ENCODE measurements at places on chromosomes 2 and 18.

- DNase-seq: no peak
Measured at GRCh38 chr2:12811916-12812315, 95.2 kb downstream of the TRIB2 start.

- DNase-seq: peak; percentile 92
Measured at GRCh38 chr2:239328351-239329191, 72.2 kb downstream of the HDAC4 start.

- DNase-seq: no peak
Measured at GRCh38 chr2:53448591-53448990, 319.0 kb upstream of the CHAC2 start.

DNA sequence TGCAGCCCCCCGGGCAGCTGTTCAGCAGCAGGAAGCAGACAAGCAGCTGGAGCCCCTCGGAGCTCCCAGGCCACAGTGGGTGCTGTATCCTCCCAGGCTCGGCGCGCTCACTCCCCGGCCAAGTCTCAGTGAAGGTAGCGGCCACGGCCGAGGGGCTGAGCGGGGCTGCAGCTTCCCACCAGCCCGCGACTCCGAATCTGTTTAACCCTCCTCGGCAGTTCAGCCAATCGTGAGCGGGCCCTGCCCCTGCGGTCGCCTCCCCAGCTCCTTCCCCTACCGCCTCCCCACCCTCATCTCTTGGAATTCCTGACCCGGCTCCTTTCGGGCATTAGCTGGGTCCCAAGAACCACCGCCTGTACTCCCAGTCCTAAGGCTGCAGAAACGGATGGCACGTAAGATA lies at the start of gene RESP18:
Gene RESP18, minus strand, starts transcription at position 203 of the 400 bp plus-strand sequence.
- no peak for DNase-seq

DNA sequence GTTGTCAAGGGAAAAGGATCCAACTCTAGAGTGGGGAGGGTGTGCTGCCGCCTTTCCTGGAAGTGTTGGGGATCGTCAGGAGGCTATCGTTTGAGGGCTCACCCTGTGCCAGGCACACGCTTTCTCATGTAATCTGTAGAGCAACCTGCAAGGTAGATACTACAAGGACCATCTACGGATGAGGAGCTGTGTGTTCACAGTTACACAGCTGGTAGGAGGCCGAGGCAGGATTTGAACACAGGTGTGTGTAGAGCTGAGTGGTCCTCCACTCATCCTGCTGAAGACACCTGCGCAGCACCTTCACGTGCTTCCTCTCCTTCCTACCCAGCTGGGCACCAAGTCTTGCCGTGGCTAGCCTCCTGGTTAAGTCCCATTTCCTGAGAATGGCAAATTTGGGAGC lies 68.3 kb downstream of the MARCO start:
- DNase-seq: no peak

GRCh38 chr2:35827086-35827485 lies 528.5 kb upstream of the CRIM1 start:
- no peak for DNase-seq

- DNase-seq: no peak
Measured at GRCh38 chr18:76419811-76420210, 75.2 kb downstream of the ZNF516 start.

Measured in Right ventricle myocardium superior (tissue), 1 donor.